Kidney (tissue), 22 donors: ENCODE measurements at places on chromosomes 5 and 9. TPM values are rescaled to one million over a fixed set of nuclear protein-coding genes. Genes with fewer than 3 reads are reported as not detected.
A peak's percentile ranks its signal among the peaks of the same experiment; 100 is the strongest.

- DNase-seq = no peak
These were observed 40.8 kb upstream of the SLCO6A1 start for GRCh38 chr5:102539562-102539961.

Gene F2R
- 14.6 TPM for polyA plus RNA-seq

DNA sequence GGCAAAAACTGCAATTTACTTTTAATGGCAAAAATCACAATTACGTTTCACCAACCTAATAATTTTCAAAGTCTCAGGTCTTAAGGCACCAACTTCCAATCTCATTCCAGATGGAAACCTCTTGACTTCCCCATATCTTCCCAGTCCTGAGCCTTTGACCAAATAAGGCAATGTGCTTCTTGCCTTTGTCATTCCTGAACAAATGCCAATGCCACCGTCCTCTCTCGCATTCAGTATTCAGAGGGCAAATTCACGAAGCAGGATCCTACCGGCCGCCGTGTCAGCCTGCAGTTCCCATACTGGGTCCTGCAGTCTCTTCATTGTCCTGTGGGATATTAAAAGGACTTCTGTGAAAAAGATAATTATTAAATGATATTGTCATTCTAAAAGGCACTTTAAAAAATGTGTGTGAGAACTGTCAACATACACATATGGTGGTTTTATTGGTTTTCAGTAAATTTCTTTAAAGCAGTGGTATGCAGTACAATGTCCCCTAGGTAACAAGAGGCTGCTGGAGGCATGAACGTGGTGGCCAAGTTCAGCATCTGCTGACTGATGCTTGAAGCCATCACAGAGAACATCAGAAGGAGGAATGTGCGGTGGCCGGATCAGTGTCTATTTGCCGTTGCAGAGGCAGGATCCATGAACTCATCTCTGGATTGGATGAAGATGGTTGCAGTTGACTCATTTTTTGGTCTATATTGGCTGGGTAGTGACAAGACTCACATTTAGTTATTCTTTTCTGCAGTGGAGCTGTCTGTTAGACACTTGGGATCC lies 101.4 kb upstream of the IRX4 start:
- no peak for DNase-seq

Gene SMIM33
- not detected for polyA plus RNA-seq

Gene EGFLAM
- polyA plus RNA-seq = 5.9 TPM

Gene DPYSL3
- polyA plus RNA-seq = 7.1 TPM

DNA sequence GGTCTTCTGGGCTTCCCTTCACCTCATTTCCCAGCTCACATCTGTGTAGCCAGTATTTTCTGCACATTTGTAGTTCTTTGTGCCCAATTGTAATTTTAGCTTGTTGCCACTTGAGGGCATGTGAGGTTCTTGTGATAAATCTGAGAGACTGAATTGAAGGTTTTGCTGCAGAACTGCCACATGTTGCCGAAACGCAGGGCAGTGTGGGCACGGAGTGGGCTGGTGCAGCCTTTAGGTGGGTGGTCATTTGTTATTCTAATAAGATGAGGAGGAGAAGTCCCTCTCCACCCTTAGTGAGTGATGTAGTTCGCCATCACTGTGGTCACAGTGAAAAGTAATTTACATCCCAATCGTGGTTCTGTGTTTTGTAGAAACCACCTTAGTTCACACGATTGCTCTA lies 21.2 kb downstream of the OTULIN start:
- peak; percentile 73 for DNase-seq

DNA sequence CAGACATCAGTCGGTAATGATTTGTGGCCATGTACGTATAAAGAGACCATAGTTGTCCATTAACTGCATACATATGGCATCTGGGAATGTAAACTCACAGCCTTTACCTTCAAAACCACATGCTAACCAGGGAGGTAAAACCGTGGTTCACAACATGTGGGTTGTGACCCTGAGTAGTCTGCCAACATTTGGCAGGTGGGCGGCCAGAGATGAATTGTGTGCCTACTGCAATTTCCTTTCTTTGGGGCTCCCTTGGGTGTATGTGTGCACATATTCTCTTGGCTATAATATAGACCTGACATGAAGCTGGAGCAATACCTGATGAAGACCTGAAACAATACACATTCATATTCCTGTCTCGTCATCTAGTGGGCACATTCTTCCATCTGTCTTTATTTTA lies 396.0 kb downstream of the MLLT3 start:
- no peak for DNase-seq

DNA sequence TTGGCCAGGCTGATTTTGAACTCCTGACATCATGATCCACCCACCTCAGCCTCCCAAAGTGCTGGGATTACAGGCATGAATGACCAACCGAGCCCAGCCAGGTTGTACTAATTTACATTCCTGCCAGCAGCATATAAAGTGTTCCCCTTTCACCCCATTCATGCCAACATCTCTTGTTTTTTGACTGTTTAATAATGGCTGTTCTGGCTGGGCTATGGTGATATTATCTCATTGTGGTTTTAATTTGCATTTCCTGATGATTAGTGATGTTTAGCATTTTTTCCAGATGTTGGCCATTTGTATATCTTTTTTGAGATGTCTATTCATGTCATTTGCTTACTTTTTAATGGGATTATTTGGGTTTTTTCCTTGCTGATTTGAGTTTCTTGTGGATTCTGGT lies 87.3 kb downstream of the INVS start:
- no peak for DNase-seq

DNA sequence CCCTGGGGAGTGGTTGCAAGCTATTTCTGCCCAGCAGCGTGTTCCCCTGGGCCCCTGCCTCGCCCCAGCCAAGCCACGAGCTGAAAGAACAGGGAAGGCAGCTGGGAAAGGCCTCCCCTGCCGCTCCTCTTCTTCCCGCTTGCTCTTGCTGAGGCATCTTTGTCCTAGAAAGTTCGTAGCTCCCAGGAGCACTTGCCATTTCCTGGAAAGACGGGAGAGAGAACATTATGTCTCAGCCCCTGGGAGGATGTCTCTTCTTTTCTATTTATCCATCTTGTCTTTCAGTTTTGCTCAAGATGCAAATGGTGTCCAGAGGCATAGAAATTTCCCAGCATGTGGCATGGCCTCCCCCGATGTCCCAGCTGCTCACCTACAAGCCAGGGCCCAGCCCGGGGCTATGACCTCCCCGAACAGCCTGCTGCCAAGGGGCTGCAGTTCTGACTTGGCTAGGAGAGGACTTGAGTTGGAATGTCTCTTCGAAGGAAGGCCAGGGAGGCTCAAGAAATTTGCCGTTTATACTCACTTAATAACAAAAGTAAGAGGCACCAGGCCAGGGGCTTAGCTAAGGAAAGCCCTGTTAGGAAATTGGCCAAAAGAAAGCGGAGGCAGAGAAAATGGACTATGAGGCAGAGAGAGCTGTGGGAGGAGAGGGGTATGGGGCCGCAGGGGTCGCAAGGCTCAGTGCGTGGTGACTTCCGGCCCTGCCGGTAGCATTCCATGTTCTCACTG lies 87.3 kb downstream of the LIFR start:
- peak; percentile 92 for DNase-seq

DNA sequence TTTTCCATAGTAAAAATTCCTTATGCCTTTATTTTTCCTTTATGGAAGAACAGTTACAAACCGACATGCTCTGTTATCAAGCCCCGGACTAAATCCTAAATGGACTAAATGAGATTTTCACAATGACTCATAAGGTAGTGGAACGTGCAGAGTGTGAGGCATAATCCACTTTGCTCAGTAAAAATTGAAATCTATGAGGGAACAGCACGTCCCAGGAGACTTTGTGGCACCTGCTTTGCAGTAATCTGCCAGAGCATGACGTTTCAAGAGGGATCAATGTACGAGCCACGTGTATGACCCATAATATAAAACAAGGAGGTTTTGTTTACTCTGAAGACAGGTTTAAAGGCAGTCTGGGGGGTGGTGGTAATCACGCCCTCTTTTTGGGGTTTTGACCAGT lies 83.8 kb upstream of the GNA14 start:
- no peak for DNase-seq

Gene GARNL3
- polyA plus RNA-seq = 2.6 TPM

- no peak for DNase-seq
These were observed 340.4 kb upstream of the SEMA6A start for GRCh38 chr5:116914869-116915504.

DNA sequence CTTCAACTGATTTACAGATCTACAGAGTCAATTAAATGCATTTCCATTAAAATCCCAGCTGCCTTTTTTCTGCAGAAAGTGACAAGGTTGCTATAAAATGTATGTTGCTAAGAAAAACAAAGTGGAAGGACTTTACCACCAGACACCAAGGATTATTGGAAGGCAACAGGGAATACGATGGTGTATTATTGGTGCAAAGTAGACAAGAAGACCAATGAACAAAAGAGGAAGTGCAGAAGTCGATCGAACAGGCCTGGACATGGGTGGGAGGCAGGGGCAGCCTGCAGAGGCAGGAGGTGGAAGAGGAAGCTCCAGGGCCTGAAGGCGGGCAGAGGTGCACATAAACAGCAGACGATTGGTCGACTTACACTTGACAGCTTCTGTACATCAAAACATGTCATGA lies 10.6 kb upstream of the SLC6A19 start:
- DNase-seq = no peak

Gene OLFML2A
- 5.1 TPM for polyA plus RNA-seq

DNA sequence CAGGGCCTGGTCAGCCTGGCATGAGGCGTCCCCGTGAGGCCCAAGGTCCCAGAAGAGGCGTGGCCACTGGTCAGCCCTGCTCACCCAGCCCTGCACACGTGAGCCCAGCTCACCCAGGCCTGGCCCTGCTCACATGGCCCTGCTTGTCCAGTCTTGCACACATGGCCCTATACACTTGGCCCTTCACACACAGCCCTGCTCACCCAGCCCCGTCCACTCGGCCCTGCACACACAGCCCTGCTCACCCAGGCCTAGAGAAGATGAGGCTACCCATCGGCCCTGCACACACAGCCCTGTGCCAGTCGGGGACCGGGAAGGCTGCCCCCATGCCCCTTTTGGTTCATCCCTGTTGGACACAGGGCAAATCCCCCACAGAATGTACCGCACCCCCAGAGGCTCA lies 28.4 kb downstream of the ZDHHC11B start:
- DNase-seq = no peak

DNA sequence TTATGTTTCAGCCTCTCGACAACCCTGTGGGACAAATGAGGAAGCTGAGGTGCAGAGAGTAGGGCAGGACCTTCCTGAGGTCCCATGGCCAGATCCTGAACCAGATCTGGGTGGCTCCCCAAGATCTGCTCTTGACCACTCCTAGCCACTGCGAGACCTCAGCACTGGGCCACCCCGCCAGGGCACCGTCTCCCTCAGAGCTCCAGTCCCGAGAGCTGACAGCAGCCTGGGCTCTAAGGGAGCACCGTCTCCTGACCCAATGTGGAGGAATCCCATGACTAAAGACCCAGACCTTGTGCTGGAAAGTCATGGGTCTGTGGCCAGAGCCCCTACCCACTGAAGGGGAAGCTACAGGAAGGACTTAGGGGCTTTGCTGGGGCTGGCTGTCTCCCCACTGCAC lies 4.5 kb upstream of the LMX1B start:
- DNase-seq = no peak

DNA sequence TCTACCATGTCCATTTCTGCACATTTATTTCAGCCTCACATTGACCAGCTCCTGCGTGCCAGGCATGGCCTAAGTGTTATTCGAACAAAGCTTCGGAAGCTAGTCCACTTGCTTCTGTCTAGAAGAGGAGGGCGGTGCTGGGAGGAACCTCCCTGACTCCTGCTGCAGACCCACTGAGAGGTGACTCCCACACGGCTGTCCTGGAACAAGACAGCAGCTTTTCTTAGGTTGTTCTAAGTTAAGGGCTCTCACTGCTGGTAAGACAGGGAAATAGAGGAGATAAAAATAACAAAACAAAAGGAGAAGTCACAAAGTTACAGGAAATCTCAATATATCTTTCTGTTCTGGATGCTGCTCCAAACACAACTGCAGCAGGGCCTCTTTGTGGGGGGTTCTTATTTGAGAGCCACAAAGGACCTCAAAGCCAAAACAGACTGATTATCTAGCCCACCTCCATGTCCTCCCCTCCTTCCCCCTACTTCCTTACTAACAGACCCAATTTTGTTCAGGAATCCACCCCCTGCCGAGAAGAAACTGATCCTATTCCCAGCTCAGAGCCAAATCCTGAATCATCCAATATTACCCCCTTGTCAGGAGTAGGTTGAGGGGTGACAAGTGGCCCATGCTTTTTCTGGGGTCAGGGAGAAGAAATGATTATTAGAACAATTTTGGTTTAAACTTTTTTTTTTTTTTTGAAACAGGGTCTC lies 28.4 kb upstream of the KCNIP1 start:
- peak; percentile 50 for DNase-seq

GRCh38 chr5:125209650-125210049 lies 463.2 kb upstream of the ZNF608 start:
- no peak for DNase-seq

- no peak for DNase-seq
These were observed 133.7 kb downstream of the WNK2 start for GRCh38 chr9:93317495-93318094.

- DNase-seq = peak; percentile 50
These were observed 235.6 kb upstream of the RPS23 start for GRCh38 chr5:82513738-82514137.

Gene GABRB2
- 0.90 TPM for polyA plus RNA-seq

GRCh38 chr9:76537150-76537646 lies 78.2 kb downstream of the GCNT1 start:
- DNase-seq = no peak

Gene NUDT12
- polyA plus RNA-seq = 12.7 TPM

GRCh38 chr9:88458716-88459465 lies 70.6 kb downstream of the SPIN1 start:
- no peak for DNase-seq

- DNase-seq = no peak
These were observed 10.2 kb downstream of the NDUFAF2 start for GRCh38 chr5:60955239-60955638.

GRCh38 chr5:144832416-144832815 lies 661.7 kb downstream of the KCTD16 start:
- no peak for DNase-seq

- no peak for DNase-seq
These were observed 323.1 kb downstream of the ADGRV1 start for GRCh38 chr5:90881626-90882150.

DNA sequence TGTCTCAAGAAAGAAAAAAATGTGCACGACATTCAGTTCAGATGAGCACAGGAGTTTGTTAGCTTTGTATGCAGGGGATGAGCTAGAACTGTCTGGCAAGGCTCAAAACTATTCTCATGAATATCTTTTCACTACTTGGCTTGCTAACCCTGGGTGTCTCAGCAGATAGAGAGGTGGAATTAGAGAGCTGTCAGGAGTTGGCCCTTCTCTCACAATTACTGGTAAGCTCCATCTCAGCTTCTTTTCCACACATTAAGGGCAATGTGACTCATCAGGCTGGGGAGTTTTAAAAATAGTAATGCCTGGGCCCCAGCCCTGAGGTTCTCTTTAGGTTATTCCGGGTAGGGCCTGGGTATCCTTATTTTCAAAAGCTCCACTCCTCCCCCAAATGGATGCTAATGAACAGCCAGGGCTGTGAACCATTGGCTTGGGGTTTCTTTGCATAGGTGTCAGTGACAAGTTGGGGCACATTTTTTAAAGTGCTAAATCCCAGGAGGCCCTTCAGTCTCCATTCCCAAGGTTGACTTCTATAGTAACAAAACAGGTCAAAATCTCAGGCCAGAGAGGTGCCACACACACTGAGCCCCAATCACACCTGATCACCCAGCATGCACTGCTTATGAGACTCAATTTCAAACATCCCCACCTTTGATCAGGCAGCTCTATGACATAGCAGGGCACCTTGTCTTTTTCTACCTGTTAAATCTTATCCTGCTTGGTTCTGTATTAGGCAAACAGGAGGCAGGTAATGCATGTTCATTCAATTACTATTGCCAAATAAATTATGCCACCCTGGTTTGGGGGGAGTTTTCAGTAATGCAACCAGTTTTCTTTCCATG lies 239.7 kb upstream of the DAP start:
- no peak for DNase-seq
